Stimulated activated CD4-positive, alpha-beta T cell treated with anti-CD3 and anti-CD28 coated beads, TNF-alpha, amount 100 ng/mL, for 1 hour (primary cell): ENCODE measurements at places on chromosomes 16 and 17.
A peak's percentile ranks its signal among the peaks of the same experiment; 100 is the strongest.

DNA sequence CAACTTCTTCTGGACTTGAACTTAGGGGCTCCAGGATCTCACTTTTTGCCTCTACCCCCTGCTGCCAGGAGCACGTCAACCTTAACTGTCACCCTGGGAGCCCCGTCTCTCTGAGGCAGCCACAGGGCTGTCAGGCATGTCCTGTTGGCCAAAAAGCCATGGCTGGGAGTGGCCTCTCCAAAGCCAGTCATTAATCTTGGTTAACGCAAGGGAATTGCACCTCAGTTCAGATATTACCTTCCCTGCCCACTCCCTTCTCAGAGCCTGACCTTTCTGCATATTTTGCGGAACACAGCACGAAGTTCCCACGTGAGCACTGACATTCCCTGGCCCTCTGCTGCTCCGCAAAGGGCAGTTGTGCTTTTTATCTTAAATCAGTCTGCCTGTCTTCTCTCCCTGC is 44.2 kb upstream of the CIBAR2 start:
- no peak for DNase-seq

GRCh38 chr17:65261152-65261551 is 124.0 kb downstream of the RGS9 start:
- DNase-seq, result no peak

DNA sequence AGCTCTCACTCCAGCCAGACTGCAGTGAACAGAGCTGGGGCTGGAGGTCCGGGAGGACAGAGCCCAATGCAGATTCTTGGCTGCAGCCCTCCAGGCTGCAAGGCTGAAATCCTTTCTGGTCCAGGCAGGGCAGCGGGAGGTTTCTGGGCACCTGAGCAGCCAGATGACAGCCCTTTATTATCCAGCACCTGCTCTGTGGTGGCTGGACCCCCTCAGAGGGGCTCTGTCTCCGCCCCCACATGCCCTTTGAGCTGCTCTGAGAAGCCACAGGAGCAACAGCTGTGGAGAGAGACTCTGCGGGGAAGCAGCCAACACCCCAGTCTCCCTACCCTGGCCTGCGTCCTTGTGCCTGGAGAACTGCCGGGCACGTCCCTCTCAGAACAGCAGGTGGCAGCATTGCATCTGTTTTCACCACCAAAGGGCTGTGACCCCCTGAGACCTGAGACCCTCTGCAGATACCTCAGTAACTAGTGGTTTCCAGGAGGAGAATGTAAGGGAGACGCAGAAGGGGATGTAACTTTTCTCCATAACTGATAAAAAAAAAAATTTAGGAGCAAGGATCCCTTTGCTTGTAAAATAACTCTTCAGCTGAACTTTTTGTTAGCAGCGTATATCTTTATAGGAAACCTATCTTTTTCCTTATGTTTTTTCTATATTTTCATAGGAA is 3.7 kb upstream of the CNP start:
- DNase-seq, result peak; percentile 39

GRCh38 chr17:73316919-73317505 is 5.2 kb upstream of the CDC42EP4 start:
- DNase-seq, result no peak

GRCh38 chr16:10971560-10971961 is 27.2 kb downstream of the CLEC16A start:
- no peak for DNase-seq

- no peak for DNase-seq
Measured at GRCh38 chr17:8408371-8408770, 10.7 kb upstream of the RNF222 start.

DNA sequence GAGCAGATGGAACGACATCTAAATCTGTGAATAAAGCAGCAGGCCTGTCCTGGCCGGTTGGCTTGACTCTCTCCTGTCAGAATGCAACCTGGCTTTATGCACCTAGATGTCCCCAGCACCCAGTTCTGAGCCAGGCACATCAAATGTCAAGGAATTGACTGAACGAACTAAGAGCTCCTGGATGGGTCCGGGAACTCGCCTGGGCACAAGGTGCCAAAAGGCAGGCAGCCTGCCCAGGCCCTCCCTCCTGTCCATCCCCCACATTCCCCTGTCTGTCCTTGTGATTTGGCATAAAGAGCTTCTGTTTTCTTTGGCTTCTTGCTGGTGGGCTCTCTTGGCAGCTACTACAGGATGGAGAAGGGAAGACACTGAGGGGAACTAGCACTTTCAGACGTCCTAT is 4.1 kb upstream of the RSAD1 start:
- no peak for DNase-seq

GRCh38 chr16:28317040-28317880 is 24.9 kb downstream of the SBK1 start:
- peak; percentile 51 for DNase-seq

DNA sequence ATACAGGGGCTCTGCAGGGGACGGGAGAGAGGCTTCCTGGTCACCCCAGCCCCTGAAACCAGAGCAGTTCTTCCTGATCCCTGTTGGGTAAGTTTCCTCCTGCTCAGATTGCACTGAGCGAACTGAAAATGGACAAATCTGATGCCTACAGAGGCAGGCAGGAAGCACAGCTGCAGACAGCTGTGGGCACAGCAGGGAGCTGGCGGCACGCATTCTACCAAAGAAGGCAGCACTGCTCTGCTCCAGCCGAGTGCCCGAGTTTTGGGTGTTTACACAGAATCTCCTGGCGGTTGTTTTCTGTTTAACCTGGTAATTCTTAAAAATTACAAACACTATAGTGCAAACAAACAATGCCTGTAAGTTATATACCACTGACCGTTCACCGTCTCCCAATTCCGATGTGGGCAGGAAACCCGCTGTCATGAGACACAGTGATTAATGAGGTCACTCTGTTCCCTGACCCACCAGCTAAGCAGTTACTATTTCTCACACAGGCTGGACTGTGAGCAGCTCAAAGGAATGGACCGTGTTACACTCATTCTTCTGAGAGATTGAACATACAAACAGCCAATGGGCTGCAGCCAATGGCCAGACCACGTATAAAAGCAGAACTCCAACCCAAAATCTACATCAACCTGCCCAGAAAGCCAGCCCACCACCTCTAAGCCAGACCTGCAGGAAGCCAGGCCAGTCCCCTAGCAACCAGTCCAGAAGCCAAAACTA is 25.5 kb downstream of the NSMCE1 start:
- no peak for DNase-seq

DNA sequence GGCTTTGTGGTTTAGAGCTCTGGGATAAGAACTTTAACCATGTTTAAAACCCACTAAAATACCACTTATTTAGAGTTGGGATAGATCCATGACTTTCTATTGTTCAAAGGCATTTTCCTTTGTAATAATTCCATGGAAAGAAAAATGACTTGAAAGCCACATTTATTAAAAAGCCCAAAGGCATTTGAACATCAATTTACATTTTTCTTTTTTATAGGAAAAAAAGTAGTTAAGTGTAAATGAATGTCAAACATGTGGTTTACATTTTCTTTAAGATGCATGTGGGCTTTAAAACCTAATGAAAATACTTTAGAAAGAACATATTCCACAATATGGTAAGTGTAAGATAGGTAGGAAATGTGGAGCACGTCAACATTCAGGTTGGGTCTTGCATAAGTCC is 443.2 kb downstream of the TOX3 start:
- DNase-seq, result no peak

- DNase-seq, result no peak
Measured at GRCh38 chr17:62093188-62094155, 28.4 kb upstream of the MED13 start.

GRCh38 chr17:57243171-57243622 is 13.1 kb upstream of the MSI2 start:
- DNase-seq, result no peak

DNA sequence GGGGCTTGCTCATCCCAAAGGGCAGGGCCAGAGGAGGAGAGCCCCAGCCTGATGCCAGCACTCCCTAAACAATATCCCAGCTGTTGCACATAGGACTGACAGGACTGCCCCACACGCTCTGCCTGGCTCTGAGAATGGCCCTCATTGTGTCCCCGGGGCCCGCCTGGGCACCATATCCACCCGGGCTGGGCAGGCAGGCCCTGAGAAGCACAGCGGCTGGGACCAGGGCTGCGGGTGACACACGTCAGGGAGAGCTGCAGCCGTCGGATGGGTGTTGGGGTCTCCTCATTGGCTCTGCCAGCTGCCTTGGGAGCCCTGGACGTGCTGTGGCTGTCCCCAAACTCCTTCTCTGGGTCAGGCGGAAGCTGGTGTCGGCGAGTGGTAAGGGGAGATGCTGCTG is 4.2 kb downstream of the BCAR1 start:
- DNase-seq, result no peak

GRCh38 chr17:34820248-34820801 is 140.9 kb downstream of the CCT6B start:
- no peak for DNase-seq

GRCh38 chr17:78722246-78722761 is 59.8 kb downstream of the CYTH1 start:
- DNase-seq, result no peak

DNA sequence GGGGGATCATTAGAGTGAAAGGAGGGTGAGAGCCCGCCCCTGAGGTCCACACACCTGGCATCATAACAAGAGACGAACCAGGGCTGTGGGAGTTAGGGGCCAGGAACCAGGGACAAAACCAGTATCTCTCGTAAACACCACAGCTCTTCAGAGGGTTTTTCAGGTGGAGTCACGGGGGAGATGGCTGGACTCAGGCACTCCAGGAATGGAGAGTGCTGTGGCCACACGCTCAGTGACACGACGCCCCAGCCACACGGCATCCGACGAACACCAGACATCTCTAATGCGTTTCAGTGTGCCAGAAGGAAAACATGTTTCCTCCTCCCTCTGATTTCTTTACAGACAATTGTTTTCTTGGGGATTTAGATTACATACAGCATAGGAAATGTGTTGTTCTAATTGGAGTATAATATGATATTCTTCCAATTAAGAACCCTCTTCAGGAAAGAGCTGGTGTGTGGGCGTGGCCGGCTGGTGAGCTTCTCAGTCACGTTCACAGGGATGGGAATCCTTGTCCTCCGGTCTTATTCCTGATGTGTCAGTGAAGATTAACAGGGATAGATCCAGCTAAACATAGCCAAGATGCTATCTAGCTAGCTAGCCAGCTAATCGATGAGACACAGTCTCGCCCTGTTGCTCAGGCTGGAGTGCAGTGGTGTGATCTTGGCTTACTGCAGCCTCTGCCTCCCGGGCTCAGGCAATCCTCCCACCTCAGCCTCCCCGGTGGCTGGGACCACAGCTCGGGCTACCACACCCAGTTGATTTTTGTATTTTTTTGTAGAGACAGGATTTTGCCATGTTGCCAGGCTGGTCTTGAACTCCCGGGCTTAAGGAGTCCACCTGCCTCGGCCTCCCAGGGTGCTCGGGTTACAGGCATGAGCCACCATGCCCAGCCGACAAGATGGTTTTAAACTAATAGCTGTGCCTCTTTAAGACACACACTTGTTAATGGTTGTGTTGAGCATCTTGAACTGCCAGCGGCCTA is 98.6 kb downstream of the BANP start:
- DNase-seq, result no peak

- DNase-seq, result no peak
Measured at GRCh38 chr16:70728150-70728549, 42.3 kb upstream of the MTSS2 start.
